ENCODE measurements at places on chromosomes 7 and 10.

DNA sequence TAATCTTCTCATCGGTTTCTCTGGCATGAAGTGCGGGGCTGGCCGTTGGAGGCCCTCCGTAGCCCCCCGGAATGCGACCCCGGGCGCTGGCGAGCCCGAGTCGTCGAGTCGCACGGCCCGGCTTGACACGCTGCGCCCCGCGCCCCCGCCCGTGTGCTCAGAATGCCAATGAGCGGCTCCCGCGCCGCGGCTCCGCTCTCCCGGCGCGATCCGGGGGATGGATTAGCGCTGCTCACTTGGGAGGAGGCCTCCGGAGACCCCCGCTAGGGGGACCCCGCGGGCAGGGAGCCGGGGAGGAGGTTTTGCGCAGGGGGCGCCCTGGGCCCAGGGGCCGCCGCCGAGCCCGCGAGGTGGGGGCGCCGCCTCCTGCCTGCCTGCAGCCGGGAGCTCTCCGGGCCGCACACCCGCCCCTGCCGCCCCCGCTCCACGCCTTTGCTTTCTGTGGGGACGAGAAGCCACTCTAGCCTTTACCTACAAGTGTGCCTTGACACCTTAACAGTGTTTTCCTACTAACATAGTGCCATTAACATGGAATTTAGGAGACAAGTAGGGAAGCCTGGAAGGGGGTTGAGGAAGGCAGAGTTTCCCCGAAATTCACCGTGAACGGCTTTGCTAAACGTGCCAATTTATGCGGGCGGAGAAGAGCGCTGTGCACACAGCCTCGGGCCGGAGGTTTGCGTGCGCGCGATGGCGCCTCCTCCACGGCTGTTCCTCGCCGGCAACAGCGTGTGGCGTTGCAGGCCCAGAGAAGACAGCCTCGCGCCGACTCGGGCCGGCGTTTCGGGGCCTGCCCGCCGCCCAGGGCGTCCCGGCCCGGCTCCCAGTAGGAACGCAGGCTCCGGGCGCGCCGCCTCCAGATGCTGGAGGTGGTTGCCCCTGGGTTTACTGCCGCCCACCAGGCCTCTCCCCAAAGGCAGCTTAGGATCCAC, 7.1 kb downstream of the SHH start:
- peak; percentile 63 for DNase-seq

DNA sequence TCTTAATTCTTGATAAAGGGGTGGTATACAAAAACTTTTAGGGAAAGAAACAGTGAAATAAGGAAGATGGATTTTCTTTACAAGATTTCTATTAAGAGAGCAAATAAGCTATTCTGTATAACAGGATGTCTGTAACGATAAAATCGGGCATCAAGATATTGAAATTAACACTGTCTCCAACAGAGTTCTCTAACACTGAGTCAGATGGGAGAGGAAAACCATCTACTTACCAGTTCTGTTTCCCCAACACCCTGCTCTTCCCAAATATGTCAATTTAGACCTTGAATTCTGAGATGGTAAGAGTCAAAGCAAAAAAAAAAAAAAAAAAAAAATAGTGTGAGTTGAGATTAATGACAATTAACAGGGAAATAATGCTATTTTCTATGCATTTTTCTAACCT, 23.0 kb downstream of the SMURF1 start:
- DNase-seq, result no peak

DNA sequence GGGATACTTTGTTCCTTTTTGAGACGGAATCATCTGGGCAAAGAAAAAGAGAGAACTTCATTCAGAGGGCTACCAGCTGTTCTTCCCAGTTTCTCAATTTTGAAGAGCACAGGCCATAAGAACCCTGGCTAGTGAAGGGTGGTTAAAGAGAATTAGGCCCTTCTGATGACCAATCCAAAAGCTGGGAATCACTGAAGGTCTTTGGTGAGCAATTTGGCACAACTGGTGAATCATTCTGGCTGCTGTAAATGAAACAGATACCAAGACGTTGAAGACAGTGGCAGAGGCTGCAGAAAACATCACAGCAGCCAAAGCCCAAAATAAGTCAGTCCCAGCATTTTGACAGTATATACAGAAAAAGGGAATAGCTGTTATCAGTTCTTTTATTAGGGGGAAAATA, 5.1 kb downstream of the RAPGEF5 start:
- no peak for DNase-seq

DNA sequence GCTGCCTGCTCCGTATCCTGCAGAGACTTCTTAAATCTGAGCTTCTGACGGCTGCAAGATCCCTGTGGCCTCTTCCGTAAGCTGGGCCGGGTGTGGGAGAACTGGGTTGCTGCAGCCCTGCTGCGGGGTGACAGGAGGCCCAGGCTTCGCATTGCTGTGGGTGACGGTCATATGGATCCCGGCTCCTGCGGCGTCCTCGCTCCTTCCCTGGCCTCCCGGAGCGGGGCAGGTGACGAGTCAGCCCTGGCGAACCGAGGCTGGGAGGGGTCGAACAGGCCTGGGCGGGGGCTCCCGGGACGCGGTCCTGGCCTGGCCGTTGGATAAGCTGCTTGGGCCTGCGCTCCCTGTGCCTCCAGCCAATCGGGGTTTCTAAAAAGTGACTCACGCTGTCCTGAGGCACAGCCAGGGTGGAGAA, 7.8 kb upstream of the UBE2D1 start:
- no peak for DNase-seq

DNA sequence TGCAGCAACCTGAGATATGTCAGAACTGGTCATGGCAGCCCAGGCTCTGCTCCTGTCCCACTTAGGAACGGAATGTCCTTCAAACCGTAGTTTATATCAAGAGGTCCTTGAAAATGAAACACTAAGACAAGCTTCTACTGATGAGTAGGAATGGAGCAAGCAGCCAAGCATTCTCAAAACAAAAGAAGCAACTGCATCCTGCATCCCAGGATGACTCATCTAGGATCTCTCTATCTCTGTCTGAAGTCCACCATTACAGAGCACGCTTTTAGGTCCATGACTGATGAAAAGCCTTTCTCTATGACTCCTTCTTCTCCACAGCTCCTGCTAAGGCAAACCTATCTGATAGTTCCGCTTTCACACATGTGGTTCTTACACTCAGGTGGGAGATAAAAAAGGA, 16.3 kb downstream of the MBL2 start:
- no peak for DNase-seq

DNA sequence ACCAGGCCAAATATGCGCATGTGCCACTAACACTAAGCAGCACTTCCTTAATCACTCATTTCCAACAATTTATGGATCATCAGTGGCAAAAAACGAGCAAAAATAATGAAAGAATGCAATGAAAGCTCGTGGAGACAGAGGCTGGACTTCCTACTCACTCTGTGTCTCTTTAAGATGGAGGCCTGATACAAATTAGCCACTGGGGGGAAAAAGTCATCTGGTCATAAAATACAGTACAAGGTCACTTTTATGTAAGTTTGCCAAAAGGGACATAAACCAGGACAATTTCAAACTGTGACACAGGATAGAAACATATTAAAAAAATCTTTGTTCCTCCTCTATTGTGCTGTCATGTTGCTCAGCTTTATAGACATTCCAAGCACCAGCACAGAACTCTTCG, 101.7 kb downstream of the LMBR1 start:
- no peak for DNase-seq

DNA sequence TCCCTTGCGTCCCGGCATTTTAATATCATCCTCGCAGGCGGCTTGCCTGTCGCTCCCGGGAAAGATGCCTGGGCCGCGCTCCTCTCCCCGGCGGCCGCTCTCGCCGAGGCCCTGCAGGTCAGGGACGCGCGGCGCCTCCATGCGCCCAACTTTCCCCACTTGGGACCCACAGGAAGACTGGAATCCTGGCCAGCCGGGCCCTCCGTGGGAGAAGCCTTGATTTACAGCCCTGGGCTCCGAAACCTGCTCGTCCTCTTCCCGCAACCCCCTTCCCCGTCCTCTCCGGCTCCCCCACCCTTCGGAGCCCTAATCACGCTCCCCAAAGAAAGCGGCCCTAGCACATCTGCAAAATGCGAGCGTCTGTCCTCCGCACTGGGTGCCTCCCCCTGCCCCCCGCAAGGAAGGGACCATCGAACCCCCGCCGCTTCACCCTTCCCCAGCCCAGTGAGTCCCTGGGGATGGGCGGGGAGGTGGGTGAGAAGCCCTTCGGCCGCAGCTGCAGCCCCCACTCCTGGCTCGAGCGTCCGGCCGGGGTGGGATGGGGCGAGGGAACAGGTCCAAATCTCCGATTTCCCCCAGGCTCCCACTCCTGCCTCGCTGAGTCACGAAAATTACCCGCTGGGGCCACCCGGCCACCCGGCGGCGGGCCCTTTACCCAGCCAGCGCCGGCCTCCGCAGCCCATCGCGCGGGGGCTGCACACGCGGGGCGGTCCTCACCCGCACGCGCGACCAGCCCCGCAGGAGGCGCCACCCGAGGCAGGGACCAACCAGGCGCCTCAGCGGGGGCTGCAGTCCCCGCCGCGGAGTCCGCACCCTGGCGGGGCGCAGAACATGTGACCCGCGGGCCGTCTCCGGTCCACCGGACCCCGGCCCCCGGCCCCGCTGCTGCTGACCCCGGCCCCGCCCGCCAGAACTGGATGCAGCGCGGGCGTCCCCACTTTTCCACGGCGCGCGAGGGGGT, 695 bp downstream of the HSPA12A start:
- DNase-seq, result no peak

- DNase-seq, result no peak
These were observed 68.4 kb downstream of the PTEN start for GRCh38 chr10:87931836-87932230.

DNA sequence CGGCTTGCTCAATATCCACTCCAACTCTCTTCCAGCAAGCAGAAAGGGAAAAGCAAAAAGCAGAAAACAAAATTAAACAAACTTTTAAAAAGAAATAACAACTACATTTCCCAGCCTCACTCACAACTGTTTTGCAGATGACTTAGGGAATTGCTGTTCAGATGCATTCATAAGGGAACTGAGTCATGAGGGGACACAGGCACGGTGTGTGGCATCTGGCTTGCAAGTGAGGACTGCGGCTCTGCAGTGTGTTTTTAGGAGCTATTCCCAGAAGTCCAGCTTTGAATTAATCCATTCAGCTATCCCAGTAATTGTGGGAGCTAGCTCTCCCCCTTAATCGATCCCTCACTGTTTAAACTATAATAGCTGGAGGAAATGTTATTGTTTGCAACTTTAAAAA, 30.3 kb downstream of the PTN start:
- no peak for DNase-seq

DNA sequence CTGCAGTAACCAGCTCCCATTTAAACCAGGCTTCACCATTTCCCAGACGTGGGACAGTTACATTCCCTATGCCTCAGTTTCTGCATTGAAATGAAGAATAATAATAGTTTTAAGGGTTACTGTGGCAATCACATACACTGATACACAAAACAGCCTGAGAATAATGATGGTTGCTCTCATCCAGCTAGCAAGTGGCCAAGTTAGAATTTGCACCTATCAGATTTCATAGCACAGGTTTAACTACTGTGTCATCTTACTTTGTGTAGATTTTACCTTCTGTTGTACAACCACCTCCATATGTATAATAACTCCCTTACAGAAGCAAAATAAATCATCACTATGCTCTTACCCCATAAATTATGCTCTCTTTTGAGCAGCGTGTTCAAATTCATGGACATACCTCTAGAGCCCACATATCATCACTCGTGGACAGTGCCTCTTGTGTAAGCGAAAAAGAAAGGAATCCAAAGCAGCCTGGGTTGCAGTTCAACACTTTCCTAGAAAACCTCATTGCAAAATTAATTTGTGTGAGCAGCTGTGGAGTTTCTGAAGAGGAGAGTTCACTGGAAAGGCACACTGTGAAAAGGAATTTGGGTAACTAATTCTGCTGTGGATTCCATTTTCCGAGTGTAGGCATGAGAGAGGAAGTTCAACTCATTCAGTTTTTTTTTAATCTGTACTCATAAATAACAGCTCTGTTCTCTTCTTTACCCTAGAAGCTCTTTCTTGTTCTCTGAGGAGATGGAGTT, 492.5 kb downstream of the ARL4A start:
- no peak for DNase-seq

DNA sequence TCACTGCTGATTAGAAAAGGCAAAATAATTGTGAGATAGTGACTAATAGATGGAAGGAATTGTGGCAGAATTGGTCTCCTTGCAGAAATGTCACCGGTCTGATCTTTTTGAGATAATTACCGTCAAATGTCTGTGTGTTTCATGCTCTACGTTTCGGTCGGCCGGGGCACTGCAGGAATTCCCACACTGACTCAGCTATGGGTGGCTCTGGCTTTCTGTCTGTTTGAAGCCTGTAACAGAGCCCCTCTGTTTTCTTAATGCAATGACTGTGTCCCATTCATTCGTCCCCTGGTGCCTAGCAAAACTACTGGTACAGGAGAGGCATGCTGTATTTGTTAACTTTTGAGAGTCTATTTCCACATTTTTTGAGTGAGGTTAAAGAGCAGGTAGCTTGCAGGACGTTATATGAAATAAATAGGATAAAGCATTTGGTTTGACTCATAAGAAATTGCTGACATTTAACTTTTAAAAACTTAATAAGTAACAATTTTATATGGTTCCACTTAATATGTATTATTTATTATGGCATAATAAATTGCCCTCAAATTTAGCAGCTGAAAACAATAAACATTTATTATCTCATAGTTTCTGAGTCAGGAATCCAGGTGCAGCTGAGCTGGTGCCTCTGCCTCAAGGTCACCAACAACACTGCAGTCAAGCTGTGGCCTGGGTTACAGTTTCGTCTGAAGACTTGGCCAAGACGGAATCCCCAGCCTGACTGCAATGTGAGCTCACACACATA, 53.3 kb upstream of the CTBP2 start:
- no peak for DNase-seq

- DNase-seq, result no peak
These were observed 24.6 kb downstream of the NACAD start for GRCh38 chr7:45064047-45064725.

GRCh38 chr7:86653919-86654659, 10.4 kb downstream of the GRM3 start:
- DNase-seq, result no peak

DNA sequence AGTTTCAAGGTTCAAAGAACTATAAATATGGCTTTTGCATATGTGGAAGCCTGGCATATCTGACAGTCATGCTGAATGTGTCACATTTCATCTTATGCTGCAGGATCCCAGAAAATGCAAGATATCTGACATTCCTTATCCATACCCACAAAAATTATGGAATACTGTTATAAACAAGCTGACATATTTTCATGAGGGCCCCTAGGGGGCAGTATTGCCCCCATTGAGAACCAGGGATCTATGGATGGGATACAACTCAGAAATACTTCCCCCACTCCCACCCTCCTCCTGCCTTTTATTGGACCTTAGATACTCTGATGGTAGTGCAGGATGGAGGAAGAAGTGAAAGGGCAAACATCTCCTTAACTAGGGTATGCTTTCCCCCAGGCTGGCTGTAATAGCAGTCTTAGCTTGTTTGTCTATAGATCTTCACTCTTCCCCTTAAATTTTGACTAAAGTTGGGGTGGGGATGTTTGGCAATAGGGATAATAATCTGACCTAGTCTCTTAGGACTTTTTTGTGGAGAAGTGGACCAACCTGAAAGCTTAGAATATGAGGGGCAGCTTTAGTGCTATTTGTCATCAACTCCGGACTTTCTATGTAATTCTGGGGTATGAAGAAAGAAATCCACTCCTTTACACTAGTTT, 3.5 kb upstream of the GNGT1 start:
- peak; percentile 17 for DNase-seq

DNA sequence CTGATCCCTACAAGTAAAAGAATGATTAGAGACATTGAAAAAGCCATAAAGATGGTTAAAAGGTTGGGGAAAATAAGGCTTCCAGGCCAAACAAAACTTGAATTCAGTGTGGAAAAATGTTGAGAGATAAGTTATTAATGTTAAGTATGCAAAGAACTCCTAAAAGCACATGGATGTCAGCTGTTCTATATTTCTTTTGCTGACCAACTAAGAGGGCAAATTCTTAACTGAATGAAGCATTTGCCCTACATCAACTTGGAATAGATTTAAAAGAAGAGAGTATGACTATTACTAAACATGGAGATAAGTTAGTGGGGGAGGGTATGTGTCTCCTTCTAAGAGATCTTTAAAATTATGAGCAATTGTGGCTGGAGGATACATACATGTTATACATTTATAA, 124.8 kb downstream of the KIAA1217 start:
- DNase-seq, result no peak

All from Kasumi-1 (cell line).